ENCODE measurements at places on chromosomes 5 and 9. TPM values are rescaled to one million over a fixed set of nuclear protein-coding genes. Genes with fewer than 3 reads are reported as not detected.
A peak's percentile ranks its signal among the peaks of the same experiment; 100 is the strongest.

DNA sequence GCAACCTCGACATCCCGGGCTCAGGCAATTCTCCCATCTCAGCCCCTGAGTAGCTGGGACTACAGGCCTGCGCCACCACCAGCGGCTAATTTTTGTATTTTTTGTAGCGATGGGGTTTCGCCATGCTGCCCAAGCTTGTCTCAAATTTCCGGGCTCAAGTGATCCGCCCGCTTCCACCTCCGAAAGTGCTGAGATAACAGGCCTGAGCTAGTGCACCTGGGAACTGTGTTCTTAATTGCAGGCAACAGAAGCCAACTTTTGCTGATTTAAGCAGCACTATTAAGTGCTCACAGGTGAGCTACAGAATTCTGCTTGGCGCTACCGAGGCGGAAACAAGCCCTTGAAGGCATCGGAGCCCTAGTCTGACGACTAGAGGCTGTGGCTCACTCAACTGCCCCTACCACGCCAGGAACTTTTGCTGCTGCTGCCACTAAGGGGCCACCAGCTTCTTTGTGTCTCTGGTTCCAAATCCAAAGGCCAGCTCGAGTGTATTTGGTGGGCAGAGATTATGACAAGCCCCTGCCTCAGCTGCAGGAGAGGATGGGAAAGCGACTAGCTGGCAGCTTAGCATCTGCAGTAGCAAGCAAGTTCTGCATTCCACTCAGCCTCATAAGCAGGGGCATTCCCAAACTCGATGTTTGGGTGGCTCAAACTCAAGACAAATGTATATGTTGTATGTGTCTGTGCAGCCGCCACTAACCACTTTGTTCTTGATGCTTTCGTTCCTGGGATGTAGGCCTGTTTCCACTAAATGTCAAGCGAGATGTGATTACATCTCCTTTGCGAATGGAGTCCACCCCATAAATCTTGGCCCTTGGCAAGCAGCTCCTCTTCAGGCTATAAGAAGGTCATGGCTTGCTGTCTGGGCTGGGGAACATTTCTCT lies 10.6 kb upstream of the HMCN2 start:
- no peak for DNase-seq

GRCh38 chr5:98795243-98795642 lies 21.8 kb downstream of the RGMB start:
- DNase-seq, result no peak

GRCh38 chr5:99061299-99061698 lies 132.5 kb upstream of the CHD1 start:
- no peak for DNase-seq

- DNase-seq, result peak; percentile 54
Measured at GRCh38 chr9:122122903-122123632, 30.0 kb upstream of the TTLL11 start.

DNA sequence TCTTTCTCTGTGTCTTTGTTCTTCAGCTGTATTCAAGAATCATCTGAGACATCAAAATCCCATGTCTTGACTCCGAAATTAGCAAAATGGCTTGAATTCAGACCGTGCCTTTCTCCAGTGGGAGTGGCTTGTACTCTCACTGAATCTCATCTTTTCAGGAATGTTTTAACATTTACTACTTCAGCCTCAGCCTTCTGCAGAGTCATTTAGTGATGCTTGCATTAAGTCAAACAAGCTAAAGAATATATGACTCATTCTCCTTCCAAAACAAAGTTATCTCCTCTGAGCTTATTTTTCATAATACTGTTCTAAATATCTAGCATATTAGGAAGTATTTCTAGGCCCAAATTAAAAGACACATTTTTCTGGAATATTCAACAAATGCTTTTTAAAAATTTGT lies 205.3 kb downstream of the CDH10 start:
- no peak for DNase-seq

- no peak for DNase-seq
Measured at GRCh38 chr5:763998-764781, 20.3 kb downstream of the ZDHHC11B start.

DNA sequence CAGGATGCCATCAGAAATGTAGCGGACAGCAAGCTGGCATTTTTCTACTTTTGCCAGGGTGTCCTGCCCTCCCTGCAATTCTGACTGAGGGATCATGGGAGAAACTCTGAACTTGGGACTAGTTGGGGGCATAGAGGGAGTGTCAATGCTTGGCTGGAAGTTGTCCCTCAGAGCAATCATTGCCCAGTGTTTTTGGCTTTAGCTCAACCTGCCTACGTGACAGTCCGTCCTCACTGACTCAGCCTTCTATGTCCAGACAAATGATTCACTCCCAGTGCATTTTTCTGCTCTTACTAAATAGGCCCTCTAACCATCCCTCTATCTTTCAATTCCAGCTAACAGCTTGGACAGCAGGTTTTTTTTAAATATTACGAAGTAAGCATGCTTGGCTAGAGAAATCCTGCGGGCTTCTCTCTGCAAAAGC lies 627.4 kb downstream of the TLR4 start:
- DNase-seq, result no peak

DNA sequence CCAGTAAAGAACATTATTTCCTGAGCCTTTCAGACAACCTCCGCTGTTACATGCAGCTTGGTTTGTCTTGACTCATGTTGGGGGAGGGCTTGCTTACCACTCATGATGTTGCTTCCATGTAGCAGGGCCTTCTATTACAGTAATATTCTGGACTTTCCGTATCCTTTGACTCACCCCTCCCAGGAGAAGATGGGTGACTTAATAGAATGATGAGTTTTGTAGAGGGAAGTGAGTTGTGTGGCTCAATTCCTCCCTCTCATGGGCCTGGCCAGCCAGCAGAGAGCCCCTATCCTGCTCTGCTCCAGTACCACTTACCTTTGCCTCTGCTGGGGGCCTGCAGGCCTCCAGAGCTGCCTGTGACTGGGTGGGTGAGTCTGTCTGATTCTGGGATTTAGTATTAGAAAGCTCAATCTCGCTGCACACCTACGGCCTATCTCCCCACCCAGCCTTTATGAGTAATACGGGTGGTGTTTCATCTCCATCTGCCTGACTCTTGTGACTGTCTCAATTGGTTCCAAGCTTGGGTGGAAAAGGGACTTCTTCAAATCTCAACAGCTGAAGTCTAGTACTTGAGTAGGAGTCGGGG lies 52.6 kb upstream of the KLF9 start:
- DNase-seq, result no peak

DNA sequence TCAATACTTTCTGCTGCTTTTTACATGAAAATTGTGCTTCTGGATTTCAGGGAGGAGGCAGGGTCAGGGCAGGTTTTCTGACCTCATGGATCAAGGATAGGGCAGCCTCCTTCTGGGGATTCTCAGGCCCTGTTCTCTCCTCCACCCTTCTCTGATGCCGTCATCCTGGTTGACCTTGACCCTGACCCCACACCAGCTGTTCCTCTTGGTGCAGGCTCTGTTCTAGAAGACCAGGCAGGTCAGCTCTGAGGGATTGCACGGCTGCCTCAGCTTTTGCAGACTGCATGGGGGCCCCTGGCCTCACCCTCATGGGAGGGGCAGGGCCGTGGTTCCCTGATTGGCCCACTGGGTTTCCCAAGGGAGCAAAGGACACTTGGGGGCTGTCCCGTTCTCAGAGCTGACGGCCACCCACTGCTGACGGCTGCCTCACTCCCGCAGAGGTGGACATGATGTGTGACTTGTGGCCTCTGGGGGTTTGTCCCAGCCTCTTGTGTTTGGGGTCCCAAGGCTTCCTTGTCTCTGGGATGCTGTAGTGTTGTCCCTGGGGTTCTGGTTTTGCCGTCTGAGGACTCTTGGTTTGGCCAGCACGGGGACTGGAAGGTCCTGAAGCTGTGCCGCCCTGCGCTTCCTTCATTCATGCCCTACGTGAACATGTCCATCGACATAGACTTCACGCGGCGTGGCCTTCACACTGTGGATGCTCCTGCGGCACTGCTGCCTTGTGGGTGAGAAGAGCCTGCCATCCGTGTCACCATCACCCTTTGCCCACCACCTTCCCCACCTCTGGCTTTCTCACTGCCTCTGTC lies 34.5 kb downstream of the CEP72 start:
- DNase-seq, result no peak

DNA sequence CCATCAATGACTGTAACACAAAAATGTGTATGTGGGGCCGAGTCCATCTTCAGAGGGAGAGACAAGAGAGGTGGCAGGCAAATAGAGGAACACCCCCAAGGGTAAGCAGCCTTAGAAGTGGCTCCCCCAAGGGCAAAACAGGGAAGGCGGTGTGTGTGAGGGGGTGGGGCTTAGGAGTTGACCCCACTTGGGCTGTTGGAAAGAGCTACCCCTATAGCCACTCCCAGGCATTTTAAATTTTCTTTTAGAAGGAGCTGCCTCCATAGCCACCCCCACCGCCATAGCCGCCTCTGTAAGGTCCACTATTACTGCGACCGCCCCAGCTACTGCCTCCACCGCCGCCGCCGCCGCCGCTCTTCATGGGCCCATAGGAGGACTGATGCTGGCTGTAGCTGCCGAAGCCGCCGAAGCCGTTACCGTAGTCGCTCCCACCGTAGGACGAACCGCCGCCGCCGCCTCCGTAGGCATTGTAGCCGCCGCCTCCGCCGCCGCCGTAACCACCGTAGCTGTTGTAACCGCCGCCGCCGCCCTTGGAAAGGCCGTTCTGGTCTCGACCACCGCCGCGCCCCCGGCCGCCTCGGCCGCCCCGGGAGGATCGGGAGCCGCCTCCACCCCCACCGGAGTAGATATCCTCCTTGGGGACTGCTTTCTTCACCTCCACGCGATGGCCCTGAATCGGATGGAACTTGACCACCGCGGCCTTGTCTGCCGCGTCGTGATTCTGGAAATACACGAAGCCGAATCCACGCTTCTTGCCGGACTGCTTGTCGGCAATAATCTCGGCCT lies 1.1 kb downstream of the HNRNPA0 start:
- DNase-seq, result peak; percentile 33

GRCh38 chr5:38284384-38284783 lies 26.0 kb downstream of the EGFLAM start:
- DNase-seq, result no peak

GRCh38 chr5:74491586-74491985 lies 148.9 kb downstream of the ENC1 start:
- no peak for DNase-seq

DNA sequence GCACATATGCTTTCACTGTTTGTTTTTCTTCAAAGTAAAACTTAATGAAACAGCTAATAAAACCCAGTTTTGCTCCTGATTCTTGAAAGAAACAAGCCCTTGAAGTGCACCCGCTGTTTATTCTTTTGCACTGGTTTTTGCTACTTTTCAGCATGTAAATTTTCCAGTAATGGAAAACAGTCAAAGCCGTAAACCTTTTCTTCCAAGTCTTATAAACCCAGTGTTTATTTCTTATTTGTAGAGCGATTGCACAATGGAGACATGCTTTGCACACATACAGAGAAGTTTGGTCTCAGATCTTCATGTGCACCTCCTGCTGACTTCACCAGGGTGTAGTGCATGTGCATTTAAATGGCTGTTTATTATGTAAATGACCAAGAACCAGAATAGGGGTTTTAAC lies 51.8 kb downstream of the ATG10 start:
- no peak for DNase-seq

DNA sequence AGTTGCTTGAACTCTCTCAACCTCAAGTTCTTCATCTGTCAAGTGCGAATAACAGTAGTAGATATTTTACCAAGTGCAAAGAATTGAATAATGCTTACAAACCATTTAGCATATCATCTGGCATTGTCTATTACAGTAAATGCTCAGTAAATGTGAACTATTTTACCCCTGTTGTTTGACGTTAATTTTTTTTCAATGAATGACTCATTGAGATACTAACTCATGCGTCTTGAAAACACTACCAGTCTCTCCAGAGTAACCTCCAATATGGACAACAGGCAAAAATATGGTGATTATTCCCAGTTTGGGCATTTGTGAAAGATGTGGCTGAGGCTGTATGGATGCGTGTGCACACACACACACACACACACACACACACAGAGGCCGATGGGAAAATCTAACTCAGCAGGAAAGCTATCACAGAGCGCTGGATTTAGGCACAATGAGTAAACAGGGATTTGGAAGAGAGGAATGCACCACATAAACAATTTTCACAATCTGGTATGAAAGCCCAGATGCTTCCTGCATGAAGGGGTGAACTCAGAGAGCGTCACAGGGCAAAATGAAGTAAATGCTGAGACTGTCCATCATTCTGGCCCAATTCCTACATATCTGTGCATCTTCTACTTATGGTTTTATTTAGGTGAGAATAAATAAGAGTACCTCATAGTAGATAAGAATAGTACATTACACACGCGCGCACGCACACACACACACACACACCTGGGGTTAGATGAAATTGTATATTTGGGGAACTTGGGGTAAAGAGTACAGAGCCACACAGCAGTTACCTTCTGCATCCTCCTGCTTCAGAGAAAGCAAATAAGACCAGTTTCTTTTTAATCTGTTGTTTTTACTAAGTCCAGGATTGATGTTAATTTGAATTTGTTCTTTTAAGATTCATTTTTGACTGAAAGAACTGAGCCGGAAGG lies 128.7 kb downstream of the PALM2AKAP2 start:
- DNase-seq, result no peak

- no peak for DNase-seq
Measured at GRCh38 chr5:38556088-38556598, 303 bp downstream of the LIFR start.

DNA sequence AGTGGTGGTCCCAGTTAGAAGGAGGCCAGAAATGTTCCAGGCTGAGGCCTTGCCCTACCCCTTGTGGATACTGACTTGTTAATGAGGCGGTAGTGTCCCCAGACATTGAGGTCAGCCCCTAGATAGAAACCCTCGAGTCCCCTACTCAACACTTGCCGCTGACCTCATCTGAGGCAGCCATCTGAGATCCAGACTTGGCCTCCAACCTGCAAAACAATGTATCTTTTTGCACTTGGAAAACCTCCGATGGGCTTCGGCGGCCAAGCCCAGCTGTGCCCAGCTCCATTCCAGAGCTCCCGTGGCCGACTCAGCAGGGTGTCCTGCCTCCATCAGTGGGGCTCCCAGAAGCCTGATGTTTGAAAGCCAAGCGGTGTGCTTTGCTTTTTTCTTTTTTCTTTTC lies 122.1 kb downstream of the WNK2 start:
- no peak for DNase-seq

Gene BTNL8
- not detected for polyA plus RNA-seq

Gene UBE2QL1
- not detected for polyA plus RNA-seq

Gene NDUFS4
- polyA plus RNA-seq, result 113 TPM

Gene C5orf58
- polyA plus RNA-seq, result not detected

Gene OLFML2A
- not detected for polyA plus RNA-seq

Gene PCSK5
- polyA plus RNA-seq, result 3.4 TPM

Gene FREM1
- polyA plus RNA-seq, result not detected

Gene PCDHB13
- not detected for polyA plus RNA-seq

Gene CSF1R
- 0.23 TPM for polyA plus RNA-seq

Gene SLC12A7
- 11.7 TPM for polyA plus RNA-seq

Gene EQTN
- not detected for polyA plus RNA-seq

Gene BRD9
- 8.0 TPM for polyA plus RNA-seq
